ENCODE measurements at places on chromosomes 13 and 19.

DNA sequence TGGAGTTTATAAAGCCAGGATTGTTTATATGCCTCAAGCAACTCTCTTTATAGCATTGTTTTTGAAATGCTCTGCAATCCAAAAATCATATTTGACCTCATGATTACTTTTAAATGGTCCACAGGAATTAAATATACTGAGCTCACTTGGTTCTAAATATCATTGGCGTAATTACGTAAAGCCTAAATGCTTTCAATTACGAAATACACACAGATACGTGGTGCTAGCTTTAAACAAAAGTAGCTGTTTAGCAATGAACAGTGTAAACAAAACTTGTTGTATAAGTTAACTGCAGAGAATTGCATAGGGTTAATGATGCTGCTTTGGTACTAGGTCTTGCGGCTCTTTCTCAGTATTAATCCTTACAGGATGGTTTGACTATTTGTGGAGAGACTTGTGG, 346.6 kb downstream of the COG6 start:
- DNase-seq, result no peak

- no peak for DNase-seq
Measured at GRCh38 chr13:110830800-110831371, 84.0 kb downstream of the ANKRD10 start.

DNA sequence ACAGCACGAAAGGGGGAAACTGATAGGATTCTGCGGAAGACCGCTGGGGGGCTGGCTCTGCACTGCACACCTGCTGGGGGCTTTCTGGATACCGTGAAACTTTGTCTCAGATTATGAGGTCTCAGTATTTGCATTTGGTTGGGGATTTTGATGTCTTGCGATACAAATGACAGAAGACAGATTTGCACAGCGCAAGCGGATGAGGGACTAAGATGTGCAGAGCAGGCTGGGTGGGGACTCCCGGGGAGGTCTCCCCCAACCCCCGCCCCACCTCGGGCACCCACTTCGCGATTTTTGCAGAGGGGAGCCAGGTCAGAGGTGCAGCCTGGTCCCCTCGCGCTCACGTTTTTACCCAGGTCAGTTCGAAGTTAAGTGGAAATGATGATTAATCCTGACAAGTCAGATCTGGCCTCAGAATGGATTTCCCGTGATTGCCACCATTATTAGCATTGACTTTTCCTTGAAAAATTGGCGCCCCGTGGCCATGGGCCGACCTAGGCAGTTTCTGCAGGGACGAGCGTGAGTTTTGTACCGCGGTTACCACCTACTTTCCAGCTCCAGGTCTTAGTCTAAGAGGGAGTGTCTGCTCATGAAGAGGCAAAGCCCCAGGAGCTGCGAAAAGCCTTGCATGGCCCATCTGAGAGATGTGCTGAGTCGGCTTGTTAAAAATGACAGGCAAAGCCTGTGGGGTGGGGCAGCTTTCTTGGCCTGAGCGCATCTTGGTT, 1.3 kb upstream of the GJB2 start:
- no peak for DNase-seq

DNA sequence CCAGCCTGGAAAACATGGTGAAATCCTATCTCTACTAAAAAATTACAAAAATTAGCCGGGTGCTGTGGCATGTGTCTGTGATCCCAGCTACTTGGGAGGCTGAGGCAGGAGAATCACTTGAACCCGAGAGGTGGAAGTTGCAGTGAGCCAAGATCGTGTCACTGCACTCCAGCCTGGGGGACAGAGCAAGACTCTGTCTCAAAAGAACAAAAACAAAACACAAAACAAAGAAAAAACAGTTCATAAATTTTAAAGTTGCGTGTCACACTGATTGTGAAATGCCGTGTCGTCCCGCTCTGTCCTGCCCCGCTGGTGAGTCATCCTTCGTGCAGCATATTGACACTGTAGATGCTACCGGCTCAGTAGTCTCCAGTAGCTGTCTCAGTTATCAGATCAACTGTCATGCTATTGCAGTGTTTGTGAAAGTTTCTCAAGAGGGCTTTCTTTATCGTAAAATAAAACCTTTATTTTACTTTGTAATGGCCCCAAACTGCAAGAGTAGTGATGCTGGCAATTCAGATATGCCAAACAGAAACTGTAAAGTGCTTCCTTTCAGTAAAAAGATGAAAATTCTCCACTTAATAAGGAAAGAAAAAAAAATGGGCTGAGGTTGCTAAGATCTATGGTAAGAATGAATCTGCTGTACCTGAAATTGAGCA, 36.4 kb upstream of the IGFL1 start:
- DNase-seq, result no peak

GRCh38 chr19:55504252-55504603, 16.0 kb downstream of the SSC5D start:
- no peak for DNase-seq

- DNase-seq, result no peak
Measured at GRCh38 chr13:65727070-65727469, 1503.1 kb downstream of the PCDH9 start.

GRCh38 chr19:49468746-49469447, 5.1 kb upstream of the FLT3LG start:
- no peak for DNase-seq

- DNase-seq, result no peak
Measured at GRCh38 chr13:52949742-52950141, 78.9 kb upstream of the OLFM4 start.

DNA sequence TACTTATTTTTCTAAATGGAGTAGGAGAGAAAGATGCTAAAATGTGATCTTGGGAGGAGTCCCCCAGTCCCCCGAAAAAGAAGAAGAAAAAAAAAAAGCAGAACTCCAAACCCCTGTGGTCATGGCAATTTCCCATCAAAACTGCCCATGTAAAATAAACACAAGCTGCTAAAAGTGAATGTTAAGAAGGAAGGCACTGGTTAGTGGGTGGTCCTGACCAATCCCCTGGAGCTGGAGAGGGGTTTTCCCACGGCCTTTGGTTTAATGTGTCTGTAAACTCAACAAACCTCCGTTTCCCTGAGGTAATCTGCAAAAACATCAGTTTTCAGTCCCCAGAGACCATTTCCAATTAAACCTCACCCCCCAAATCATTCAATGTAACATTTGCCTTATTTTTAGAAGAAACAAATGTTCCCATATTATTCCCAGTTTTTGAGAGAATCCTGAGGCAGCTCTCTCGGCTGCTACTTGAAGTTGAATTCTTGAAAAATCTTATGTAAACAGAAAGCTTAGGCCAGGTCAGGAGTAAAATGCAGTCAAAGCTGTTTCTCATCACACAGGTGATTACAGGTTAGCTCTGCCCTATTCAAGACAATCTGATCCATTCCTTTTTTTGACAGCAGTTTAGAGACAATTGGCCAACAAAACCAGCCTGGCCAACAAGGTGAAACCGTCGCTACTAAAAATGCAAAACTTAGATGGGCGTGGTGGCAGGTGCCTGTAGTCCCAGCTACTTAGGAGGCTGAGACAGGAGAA, 17.0 kb downstream of the RAB3D start:
- no peak for DNase-seq

DNA sequence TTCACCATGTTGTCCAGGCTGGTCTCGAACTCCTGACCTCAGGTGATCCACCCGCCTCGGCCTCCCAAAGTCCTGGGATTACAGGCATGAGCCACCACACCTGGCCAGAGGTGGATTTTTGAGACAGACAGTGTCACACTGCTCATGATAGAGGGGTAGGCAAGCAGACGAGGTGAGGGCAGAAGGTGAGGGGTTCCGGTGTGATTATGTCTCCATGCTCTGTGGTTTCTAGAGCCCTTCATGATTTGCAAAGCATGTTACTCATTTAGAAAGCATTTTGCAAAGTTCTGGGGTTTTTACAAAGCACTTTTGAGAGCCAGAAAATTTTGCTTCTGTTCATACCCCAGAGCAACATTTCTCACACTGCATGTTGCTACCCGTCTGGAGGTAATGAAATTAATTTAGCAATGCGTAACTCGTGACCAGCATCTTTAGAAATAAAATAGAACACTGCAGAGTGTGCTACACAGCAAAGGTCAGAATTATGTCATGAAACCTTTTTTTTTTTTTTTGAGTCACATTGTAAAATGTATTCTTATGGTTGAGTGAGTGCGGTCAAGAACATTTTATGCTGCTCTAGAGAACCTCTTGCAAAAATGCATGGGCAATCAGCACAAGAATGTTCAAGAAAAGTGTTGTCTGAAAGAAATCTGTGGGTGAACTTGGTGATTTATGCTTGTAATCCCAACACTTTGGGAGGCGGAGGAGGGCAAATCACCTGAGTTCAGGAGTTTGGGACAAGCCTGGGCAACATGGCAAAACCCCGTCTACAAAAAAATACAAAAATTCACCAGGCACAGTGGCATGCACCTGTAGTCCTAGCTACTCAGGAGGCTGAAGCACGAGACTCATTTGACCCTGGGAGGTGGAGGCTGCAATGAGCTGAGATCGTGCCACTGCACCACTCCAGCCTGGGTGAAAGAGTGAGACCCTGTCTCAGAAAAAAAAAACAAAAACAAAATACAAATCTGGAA, 58.0 kb downstream of the MAP4K1 start:
- no peak for DNase-seq

DNA sequence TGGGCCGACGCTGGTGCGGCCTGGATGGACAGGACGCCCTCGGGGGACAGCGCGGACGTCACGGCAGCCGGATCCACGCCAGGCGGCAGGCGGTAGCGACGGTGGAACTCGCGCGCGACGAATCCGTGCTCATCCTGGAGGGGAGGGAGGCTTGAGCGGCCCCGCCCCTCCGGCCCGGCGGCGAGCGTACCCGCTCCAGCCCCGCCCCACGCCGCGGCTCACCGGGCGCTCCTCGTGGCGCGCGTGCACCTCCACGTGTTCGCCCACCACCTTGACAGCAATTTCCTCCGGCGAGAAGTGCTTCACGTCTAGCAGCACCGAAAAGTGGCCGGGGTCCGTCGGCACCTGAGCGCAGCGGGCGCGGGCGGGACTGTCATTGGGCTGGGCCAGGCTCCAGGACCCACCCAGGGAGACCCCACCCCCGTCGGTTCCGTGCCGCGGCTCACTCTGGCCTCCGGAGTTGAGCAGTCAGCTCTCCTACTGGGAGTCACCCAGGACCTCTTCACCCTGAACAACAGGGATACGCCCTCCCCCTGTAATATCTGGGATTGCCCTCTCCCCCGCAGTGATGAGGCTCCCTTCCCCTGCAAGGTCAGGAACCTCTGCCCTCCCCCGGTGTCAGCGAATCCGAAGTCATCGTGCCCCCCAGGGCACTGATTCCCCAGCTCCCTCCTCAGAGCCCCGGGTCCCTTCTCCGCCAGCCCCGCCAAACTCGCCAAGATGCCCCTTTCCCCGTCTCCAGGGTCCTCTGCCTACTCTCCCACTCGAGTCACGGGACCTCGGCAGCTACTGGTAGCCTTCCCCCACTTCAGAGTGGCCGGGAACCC, 1.1 kb downstream of the HSPB6 start:
- no peak for DNase-seq

DNA sequence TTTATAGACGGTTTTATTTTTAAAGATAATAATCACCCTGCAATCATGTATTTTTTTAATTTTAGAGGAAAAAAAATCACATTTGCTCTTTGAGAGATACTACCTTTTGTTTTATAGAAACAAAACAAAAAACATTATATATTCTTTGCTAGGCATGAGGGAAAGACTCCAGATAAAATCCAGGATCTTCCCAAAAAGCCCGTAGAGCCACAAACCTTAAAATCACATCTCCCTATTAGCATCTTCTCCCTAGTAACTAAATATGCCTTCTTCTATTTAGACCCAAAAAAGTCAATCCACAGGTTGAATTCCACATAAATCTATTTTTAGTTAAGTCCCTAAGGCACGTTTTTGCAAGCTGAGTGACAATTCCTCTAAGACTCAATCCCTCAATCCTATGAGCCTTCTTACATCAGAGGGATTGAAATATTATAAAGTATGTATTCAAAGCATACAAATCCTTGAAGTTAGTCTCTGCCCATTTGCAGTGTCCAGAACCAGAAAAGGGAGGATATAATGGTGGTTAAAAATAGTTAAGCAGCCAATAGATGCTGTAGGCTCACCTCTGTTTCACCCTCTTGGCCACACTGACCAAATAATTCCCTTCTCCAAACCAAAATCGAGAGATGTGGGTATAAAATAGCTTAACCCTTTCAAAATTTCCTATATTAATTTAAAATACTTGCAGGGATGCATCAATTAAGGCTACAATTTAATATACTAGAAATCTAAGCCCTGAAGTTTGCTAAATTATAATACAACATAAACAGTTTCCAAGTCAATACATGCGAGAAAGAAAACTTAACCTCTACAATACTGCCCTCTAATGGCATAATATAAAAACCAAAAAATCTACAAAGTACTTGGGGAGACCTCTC, 64.0 kb downstream of the SERP2 start:
- DNase-seq, result no peak

DNA sequence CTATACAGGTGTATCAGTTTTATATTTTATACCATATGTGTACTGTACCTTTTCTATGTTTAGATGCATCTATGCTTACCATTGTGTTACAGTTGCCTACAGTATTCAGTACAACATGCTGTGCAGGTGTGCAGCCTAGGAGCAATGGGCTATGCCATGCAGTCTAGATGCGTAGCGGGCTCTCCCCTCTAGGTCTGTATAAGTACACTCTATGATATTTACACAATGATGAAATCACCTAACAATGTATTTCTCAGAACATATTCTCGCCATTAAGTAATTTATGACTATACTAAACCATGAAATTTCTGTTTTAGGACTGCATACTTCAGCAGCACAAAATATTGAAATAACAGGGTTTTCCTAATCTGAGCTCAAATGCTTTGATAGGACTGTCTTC, 179.6 kb downstream of the RFC3 start:
- DNase-seq, result no peak

- no peak for DNase-seq
Measured at GRCh38 chr13:40181203-40181845, 485.1 kb downstream of the FOXO1 start.

DNA sequence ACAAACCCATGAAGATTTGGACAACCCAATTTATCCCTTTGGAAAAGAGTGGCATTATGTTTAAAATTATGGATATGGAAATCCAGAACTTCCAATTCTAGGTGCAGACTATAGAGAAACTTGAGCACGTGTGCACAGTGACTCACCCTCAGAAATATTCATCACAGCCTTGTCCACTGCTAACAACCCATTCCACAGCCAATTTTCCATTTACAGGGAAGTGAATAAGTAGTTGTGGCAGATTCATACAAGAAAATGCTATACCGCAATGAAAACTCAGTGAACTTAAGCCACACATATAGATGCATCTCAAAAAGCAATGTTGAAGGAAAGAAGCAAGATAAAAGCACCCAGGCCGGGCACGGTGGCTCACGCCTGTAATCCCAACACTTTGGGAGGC, 133.3 kb downstream of the USP12 start:
- no peak for DNase-seq

DNA sequence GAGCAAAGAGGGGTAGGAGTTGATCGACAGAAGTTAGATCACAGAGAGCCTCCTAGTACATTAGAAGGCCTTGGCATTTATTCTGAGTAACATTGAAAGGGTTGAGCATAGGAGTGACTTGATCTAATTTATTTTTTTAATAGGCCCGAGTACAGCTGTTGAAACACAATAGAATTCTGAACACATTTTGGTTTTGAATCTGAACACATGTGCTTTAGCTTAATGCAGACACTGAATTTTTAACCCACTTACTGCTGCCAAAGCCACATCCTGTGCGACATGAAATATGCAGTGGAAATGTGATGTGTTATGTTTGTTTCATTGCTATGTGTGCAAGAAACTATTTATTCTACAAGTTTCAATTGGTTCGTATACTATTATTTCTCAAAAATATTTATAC, 1505.9 kb downstream of the PCDH9 start:
- DNase-seq, result no peak

- DNase-seq, result no peak
Measured at GRCh38 chr13:99640260-99640659, 139.0 kb downstream of the TM9SF2 start.

- DNase-seq, result no peak
Measured at GRCh38 chr19:29609636-29610035, 3.6 kb downstream of the POP4 start.

GRCh38 chr19:19321141-19321577, 530 bp downstream of the MAU2 start:
- no peak for DNase-seq
